ENCODE measurements at places on chromosomes 11 and 22.
A peak's percentile ranks its signal among the peaks of the same experiment; 100 is the strongest.

DNA sequence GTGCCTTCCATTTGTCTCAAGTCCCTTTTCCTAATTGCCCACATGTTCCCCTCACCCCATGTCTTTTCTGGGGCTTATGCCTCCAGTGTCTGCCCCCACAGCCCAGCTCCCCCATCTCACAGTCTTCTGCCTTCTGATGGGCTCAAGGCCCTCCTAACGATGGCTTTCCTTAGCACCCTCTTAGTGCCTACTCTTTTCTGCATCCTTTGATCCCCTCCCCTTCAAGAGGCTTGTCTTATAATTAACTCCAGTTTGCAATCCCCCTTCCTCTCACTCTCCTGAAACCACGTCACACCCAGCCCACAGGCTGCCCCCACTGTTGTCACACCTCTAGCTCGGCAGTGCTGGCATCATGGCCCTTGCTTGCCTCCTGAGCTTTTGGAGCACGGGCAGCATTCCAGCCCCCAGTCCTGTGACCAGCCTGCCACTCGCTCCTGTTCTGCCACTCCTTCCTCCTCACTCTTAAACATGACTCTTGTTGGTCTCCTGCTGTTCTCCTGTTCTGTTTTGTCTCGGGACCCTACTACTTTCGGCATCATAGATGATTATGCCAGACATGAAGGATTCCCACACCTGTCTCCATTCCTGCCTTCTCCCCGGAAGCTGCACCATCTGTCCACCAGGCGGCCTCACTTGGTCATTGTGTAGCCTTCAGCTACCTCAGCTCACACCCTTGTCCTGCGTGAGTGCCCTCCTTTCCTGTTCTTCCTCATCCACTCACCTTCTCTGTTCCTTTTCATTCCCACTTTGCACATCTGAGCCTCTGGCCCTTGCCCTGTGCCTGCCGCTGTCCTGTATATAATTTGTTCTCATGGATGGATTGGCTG is 26.1 kb downstream of the UBE2L3 start:
- no peak for DNase-seq

- DNase-seq: no peak
These were observed 37.4 kb upstream of the TOLLIP start for GRCh38 chr11:1346669-1347390.

GRCh38 chr22:50206599-50206998 is 5.8 kb downstream of the SELENOO start:
- DNase-seq: no peak

DNA sequence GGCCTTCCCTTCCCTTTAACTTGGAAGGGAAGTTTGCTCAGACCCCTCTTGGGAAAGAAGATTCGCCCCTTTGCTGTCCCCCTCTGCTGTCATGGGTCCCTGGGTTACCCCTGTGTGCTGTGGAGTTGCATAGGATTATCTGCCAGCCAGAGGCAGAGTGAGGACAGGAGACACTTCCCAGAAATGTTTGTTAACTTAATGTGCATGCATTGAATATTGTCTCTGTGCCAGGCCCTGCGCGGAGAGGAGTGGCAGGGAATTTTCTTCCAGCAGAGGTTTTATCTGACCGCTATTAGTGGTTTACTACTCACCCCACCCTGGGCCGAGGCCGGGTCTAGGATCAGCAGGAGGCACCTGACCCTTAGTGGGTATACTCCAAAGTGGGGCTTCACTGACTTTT is 894.8 kb downstream of the TBC1D22A start:
- no peak for DNase-seq

DNA sequence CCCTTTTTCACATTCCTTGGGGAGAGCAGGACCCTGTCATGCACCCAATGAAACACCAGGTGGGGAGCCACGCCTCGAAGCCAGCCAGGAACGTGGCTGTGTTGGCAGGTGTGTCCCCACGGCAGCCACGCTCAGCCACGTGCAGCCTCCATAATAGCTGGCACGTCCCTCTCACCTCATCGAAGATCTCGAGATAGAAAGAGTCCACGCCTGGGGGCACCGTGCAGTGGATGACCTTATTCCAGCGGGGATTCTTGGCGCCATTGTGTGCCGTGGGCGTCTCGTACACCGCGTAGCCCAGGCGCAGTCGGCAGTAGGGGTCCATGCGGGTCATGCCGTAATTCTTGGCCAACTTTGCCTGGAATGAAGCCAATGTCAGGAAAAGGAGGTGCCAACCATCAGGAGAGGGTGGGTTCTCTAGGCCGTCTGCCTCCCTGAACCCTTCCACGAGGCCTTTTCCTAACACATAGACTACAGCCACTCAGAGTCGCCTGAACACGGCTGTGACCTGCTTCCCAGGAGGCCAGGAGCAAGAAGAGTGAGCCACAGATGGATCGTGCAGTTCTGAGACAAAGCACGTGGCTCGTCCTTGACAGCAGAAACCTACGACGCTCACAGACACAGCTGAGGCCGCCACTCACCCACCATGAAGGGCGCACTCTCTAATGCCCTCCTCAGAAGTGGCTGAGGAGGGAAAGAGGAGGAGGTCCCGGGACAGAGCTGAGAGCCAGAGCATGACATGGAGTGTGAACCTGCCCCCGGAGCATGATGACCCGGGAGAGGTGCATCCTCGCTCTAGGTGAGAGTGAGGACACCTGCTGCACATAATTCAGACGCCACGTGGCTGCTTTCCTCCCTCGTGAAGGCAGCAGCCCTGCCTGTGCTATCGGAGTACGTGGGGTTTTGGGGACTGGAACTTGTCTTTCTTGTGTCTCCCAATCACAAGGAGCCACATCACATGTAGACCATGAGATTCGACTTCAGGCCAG is 19.1 kb downstream of the TOLLIP start:
- DNase-seq: no peak

DNA sequence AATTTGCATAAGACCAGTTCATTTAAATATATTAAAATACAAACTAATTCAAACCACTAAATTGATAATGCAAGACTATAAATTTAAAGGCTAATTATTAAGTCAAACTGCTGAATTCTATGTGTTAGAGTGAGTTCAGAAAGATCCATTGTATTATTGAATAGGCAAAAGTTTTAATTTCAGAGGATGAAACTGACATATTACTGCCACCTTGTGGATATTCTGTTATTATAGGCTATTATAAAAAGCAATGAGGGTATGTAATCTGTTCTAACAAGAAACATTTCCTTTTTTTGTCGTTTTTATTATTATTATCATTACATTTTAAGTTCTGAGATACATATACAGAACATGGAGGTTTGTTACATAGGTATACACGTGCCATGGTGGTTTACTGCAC is 20.9 kb upstream of the NAALAD2 start:
- no peak for DNase-seq

GRCh38 chr11:119084663-119085436 is at the start of gene HMBS:
HMBS (plus strand) TSS chr11:119084881; CDS start chr11:119085034, 153 bp downstream.
- peak; percentile 86 for DNase-seq

DNA sequence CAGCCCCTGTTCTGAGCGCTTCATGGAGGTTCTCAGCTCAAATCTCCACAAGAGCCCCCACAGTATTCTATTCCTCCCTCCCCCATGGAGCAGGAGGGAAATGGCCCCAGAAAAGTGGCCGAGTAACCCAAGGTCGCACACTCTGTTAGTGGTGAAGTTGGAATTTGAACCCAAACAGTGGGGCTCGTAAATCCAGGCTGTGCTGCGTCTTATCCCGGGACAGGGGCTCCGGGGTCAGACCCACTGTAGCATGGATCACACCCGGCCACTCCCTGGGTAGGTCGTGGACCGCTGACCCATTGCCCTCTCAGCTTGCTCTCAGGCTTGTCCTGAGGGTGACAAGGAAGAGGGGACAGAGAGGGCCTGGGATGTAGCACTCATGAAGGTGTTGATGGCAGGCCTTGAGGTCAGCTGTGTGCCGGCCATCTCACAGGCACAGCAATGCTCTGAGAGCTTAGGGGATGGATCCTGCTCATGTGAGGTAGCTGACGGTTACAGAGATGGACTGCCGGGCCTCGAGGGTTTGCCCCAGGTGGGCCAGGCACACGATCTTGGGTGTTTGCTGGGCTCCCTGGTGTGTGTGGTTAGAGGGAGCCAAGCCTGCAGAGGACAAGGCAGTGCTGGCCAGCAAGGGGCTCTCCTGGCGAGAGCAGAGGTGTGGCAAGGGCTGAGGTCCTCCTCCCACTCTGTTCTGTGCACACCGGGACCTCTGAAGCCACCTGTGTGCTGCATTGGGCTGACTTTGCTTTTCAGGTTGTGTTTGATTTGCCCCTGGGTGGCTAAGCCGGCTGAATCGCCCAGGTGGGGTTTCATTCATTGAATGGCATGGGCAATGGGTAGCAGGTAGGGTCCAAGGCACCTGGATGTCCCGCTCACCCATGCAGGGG is 2.3 kb upstream of the FGF19 start:
- no peak for DNase-seq

- DNase-seq: no peak
These were observed 13.3 kb downstream of the B3GAT1 start for GRCh38 chr11:134398644-134399292.

DNA sequence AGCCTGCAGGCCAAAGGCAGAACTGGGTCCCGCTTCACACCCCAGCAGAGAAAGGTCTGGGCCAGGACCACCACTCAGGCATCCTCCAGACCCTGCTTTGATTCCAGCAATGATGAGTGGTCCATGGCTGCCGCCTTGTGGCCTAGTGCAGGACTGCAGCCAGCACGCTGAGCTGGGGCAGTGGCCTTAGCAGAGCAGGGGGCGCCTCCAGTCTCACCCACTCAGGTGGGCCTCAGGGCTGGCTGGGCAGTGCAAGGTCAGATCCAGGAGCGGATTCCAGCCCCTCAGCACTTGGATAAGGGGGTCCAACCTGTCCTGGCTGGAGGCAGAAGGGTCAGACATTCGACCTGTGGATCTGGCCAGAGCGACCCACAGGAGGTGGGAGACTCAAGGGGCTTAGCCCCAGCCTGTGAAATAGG is 9.6 kb upstream of the PDE2A start:
- DNase-seq: peak; percentile 44

DNA sequence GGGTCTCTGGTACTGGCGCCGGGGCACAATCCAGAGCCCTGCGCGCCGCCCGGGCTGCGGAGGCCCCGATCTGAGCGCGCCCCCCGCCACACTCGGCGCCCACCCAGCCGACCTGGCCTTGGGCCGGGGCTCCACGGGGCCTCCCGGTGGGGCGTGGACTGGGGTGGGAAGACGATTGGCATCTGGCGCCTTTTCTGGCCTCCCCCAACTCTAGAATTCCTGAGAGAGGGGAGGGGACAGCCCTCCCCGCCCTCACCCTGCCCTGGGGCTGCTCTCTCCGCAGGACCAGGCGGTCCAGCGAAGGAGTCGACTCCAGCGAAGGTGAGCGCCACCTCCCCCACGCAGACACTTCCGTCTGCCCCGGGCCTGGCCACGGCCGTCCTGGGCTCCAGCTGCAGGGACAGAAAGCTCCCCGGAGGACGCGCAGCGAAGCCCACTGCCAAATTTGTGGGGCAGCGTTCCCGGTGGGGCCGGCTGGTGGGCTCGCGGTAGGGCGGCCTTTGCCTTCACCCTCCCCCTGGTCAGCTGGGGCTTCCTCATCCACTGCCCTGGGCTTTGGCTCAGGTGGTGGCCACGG is 593 bp downstream of the SSH3 start:
- no peak for DNase-seq

DNA sequence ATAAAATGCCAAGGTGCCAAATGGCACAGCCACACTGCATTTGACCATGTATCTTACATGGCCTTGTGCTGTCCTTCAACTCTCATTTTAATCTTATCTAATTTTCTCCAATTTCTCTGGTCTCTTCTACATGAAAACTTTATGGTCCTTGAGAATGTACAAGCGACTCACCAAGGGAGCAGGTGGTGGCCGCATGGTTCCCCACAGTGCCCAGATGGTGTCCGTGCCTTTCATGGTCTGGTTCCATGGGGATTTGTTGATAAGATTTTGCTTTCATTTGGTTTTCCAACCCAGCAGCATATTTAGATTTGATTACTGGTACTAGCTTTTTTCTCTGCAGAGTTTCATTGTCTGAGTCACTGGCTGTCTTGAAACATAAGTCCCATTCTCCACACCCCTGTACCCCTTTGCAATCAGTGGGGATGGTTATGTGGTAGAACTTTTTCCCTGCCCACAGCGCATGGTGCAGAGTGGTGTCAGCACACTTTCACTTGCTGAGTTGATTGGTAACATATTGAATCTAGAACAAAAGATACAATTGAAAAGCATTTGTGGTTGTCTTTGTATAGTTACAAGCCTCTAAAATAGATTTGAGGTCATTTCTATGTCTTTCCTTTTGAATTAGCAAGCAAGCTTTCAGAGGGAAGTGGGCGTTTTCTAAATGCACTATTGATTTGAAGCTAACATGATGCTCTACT is 24.1 kb downstream of the ZNRF3 start:
- no peak for DNase-seq

DNA sequence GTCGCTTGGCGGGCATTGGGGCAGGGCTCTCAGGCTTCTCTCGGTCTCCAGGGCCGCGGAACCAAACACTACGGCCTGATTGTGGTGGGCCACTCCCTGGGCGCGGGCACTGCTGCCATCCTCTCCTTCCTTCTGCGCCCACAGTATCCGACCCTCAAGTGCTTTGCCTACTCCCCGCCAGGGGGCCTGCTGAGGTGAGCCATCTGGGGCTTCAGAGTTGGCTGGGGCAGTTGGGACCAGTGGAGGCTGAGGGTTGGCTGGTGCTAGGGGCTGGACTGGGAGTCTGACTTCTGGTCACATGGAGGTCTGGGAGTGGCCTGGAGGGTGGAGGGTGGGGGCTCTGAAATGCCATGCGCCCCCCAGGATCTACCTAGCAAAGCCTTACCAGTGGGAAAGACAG is 15.3 kb upstream of the MYRF start:
- DNase-seq: no peak

- DNase-seq: no peak
These were observed 24.7 kb upstream of the BAIAP2L2 start for GRCh38 chr22:38135133-38135706.

GRCh38 chr11:116177521-116178210 is 595.1 kb downstream of the BUD13 start:
- DNase-seq: no peak

DNA sequence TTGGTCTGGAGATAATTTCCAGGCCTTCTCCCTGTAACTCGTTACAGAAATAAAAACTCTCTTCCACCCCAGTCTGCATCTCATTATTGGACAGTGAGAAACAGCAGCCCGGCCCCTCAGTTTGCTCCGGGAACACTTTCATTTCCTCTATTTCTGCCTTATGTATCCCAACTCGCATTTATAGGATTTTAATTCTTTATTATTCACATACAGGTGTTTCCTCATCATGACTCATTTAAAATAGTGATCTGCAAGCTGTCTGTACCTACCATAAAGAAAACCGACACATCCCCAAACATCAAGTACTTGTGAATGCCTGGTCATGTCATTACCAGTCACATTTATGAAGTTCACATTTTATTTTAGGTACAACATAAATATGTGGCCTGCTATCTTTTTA is 42.8 kb downstream of the PIWIL3 start:
- no peak for DNase-seq

DNA sequence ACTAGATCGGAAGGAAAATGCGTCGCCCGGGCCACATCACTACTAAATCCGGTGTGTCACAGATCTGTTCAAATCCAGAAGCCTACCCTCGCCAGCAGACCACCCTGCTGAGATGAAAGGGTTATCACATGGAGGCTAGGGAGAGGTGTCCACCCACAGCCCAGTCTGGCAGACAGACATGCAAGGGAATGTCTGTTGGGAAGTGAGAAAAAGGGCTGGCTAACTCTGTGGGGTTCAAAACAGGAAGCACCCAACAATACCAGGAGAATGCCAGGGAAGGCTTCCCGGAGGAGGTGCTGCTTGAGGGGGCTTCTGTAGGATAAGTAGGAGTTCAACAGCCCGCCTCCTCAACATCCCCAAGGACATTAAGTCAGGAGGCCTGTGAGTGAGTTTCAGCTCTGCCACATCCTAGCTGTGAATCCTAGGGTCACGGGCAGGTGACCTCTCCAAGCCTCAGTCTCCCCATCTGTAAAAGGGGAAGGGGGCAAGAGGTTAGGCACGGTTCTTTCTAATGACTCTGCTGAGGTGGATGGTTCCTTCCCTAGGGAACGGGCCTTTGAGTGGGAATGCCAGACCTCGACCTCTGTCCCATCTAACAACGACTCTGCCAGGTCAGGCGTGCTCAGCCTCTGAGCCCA is 1.1 kb downstream of the TPST2 start:
- no peak for DNase-seq
